ENCODE measurements at places on chromosomes 7 and 10. TPM values are rescaled to one million over a fixed set of nuclear protein-coding genes. Genes with fewer than 3 reads are reported as not detected.

Gene GPR146
- total RNA-seq: 0.21 TPM

DNA sequence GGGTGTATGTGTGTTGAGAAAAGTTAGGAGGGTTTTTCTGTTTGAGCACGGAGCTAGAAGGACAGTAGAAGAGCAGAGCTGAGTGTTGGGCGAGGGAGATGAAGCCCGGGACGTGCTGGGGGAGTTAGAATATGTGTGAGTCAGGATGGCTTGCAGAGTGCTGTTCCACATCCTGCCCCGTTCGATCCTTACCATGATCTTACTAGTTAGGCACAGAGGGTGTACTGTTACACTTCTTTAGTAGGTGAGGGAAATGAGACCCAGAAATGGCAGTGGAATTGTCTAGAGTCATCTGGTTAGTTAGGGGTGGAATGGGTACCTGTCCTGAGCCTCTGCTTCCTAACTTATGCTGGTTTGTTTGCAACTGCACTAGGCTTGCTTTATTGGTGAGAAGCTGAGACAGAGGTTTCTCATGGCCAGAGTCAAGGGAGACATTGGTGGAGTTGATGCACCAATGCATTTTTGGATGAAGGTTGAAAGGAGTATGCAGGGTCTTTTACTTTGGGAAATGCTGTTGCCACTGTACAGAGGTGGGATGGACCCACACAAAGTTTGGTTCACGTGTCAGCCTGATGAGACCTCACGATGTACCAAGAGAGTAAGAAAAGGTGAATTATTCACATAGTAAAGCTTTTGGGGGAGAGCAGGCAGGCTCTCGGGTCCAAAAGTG, 42.4 kb downstream of the CCNY start:
- no peak for DNase-seq

Gene SYT15
- total RNA-seq: 0.53 TPM

DNA sequence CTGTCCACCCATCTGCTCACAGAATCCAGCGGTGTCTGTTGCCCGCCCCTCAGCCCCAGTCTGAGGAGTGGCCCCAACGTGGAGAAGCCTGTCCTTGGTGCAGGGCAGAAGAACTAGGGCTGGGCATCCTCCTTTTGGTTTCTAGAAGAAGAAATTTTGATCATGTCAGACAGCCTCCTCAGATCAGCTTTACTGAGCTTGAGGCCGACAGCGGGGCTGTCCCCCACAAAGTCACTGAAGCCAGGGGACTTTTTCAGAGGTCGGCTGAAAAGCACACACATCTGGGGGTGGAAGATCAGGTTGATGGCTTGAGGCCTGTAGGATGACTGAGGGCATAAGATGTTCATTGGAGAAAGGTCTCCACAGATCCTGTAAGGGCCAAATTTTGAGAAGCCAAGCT, 767.9 kb downstream of the GRID1 start:
- no peak for DNase-seq

- DNase-seq: peak; percentile 74
Observed at GRCh38 chr7:30564243-30564892, 30.3 kb upstream of the GARS1 start.

Gene SLC25A13
- total RNA-seq: 19.0 TPM

DNA sequence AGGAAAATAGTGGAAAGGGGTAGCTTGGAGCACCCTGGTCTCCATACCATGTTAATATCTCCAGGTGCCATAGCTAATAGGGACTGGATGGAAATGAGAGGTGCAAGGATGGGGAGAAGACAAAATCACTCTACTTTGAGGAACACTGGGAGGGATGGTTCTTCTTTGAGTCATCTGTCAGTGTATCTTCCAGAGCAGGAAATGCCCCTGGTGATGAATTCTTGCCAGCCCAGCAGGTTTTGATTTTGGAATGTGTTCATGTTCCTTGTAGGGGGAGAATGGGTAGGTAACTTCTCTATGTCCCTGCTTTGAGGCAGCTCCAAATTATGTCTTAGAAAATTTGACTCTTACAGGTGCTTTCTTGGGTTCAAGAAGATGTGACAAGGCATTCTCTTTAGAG, 177.0 kb upstream of the GLI3 start:
- DNase-seq: no peak

Gene NEBL
- total RNA-seq: 0.24 TPM

DNA sequence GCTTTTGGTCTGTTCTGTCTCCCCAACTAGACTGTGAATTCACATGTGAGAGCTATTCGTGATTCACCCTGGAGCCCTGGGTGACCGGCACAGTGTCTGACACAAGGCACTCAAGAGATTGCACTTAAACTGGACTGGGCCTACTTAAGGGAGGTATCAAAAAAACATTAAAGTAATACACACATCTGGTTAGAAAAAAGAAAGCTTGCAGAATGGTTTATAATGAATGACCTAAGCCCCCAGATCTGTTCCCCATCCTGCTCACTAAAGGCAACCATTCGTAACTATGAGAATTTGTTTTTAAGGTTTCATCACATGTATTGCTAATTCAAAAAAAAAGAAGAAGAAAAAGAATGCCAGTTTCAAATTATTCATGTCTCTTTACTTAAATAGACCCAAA, 74.5 kb downstream of the DGKI start:
- no peak for DNase-seq

DNA sequence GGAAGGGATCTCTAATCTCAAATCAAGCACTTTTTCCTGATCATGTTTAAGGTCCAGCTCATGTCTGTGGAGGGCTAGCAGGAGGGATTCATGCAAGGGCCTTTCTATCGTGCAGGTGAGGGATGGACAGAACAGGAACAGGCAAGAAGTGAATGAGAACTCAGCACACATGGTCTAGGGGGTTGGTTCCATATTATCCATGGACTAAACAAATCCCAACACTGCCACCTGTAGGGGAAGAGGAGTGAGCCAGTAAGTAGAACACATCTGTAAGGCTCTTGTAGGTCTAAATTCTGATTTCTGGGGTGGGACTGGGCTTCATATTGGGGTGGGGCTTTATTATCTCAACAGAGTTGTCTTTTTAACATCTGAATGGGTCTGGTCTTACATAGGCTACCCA, 138.0 kb upstream of the TARP start:
- DNase-seq: no peak

GRCh38 chr10:30413996-30414576, 19.9 kb upstream of the MAP3K8 start:
- DNase-seq: no peak

GRCh38 chr10:72626444-72626754, 520 bp upstream of the MICU1 start:
- no peak for DNase-seq

Measured in activated T-cell treated with anti-CD3 and anti-CD28 coated beads, Interleukin-2, amount 50 U/mL, for 4 hours (primary cell).